RKO (cell line): ENCODE measurements at places on chromosomes 11 and 22.

- DNase-seq: no peak
Observed at GRCh38 chr11:117381481-117382387, 54.1 kb downstream of the CEP164 start.

- DNase-seq: no peak
Observed at GRCh38 chr11:102115557-102115956, 5.3 kb downstream of the YAP1 start.

DNA sequence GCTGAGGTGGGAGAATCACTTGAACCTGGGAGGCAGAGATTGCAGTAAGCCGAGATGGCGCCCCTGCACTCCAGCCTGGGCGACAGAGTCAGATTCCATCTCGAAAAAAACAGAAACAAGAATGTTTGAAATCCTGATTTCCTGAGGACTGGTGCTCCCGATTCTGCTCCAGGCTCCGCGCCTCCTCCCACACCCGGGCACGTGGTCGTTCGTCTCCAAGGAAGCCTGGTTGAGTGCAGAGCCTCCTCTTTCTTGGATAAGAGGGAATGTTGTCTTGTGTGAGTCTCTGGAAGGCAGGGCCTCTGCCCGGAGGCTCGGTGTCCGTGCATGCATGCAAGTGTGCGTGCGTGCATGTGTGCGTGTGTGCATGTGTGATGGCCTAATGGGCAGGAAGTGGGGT lies 30.1 kb downstream of the BRSK2 start:
- no peak for DNase-seq

DNA sequence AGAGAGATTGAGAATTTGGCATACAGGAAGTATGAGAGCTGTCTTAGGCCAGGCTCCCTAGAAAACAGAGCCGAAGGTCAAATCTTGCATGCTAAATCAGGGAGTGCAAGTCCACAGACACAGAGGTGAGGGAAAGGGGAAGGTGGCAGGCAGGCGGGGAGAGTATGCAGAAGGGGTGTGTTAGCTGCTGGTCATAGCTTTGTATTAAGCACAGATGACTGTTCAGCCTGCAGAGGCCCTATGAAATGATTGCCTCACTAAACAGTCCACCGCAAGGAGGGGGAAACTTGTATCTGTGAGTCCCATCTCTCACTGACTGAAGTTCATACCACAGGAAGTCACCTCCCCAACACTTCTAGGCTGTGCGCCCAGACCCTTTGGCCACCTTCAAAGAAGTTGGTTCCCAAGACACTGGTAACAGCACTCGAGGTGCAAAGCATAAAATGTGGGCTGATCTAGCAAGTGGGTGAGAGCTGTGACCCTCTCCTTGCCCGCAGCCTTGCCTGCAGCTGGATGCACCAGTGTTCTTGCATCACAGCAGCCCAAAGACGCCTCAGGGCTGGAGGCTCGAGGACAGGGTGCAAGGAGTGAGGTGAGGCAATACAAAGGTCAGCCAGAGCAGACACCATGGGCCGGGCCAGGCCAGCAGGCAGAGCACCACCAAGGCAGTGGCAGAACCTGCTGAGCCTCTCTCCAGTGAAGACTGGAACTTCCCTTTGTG lies 115.3 kb upstream of the TBCEL start:
- no peak for DNase-seq

- no peak for DNase-seq
Observed at GRCh38 chr11:40104941-40105550, 1354.4 kb downstream of the LRRC4C start.

- no peak for DNase-seq
Observed at GRCh38 chr11:89490981-89491690, at the start of gene NOX4. TSS of gene NOX4 (minus strand) at chr11:89491375. CDS start at chr11:89491246, 129 bp downstream.

DNA sequence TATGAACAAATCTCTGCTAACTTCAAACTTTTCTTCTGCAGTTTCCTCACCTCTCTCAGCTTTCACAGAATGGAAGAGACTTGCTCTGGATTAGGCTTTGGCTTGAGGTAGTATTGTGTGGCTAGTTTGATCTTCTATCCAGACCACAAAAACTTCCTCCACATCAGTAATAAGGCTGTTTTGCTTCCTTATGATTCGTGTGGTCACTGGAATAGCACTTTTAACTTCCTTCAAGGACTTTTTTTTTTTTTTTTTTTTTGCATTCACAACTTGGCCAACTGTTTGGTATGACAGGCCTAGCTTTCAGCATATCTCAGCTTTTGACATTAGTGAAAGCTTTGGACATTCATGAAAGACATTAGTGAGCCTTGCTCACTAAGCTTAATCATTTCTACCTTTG lies 47.5 kb upstream of the LRRC55 start:
- no peak for DNase-seq

DNA sequence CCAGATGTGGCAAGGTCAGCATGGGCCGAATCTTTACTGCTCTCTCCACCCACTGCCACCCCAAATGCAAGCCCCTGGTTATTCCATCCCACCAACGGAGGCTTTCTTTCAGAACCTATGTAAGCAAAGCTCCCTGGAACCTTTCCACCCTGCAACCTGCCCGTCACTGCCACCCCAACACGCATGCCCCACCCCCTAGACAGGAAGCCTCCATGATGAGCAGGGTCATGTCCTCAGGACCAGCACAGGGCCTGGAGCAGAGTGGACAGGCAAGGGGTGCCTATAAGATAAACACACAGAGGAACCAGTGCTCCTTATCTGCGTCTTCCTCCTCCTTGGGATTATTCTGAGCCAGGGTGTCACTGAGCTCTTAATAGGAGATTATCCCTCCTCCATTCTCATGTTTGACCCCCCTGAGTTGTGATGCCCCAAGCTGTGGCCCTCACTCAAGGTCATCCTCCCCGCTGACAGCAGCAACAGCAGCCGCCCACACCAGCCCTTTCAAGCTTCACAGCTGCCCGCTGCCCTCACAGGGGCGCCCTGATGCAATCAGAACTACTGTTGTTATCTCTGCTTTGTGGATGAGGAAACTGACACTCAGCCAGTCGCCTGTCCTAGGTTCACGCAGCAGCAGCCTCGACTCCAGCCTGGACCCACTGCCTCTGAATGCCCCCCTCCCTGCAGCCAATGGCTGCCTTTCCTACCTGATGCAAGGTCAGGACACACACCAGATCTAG lies 647.3 kb downstream of the TBC1D22A start:
- no peak for DNase-seq

GRCh38 chr11:126465573-126466188 lies 110.2 kb downstream of the ST3GAL4 start:
- DNase-seq: no peak

DNA sequence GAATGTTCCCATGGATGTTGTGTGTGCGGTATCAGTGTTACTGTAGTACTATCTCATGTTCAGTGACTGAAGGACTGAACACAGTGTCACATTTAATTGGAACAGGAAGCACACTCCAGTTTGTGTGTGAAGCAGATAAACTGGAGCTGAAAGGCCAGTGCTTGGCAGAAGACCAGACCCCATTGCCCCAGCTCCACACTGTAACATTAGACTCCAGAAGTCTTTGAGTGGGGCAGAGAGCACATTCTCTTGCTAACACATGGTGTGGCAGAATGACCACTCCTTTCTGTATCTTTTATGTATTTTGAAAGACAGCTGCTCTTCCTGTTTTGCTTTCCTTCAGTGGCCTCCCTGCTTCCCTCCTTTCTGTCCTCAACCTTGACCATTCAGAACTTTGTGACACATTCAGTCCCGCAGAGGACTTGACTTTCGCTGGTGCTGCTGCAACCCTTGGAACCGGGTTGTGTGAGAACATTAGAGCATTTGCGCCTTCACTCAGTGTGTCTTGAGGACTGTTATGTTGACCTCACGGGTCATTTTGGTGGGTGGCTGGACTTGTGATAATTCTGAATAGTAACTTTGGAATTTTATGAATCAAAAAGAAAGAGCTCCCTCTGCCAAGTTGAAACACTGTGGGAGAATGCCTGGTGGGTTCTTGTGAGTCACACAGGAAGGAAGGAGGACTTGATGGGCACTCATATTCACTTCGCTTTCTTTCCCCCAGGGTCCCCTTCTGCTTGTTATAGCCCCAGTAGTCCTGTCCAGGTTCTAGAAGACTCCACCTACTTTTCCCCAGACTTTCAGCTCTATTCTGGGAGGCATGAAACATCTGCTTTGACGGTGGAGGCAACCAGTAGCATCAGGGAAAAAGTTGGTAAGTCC lies 26.4 kb downstream of the AMOTL1 start:
- no peak for DNase-seq

DNA sequence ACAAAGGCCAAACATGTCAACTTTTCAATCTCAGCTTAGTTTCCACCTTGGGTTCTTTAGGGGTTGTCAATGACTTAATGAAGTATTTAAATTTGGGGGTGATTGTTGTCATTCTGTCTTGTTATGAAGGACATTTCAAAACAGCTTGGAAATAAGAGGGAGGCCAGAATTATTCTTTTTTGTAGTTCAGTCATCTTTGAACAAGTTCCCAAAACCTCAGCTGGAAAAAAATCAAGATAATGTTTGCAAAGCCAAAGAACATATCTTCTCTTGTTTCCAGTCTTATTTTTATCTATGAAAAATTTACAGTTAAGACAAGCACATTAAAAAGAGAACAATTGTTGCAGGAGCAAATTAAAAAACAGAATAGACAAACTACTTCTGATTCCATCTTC lies 612.8 kb downstream of the INSC start:
- DNase-seq: no peak

GRCh38 chr11:45927332-45927683 lies 4.9 kb downstream of the LARGE2 start:
- no peak for DNase-seq

GRCh38 chr11:48083421-48083820 lies 103.1 kb downstream of the PTPRJ start:
- DNase-seq: no peak

DNA sequence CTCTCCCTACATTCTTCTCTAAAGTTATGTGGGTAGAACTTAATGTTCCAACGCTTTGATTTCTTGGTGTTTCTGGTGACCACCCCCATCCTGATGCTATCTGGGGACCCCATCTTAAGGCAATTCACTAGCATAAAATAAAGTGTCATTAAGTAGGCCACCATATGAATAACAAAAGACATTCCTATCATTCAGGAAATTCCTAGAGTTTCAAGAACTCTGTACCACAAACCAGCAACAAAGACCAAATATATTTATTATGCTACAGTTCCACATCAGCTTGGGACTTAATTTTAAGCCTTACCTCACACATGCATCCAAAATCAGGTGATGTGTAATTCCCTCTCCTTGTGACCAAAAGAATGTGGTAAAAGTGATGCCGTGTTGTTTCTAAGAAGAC lies 254.6 kb upstream of the LRRC4C start:
- no peak for DNase-seq

- no peak for DNase-seq
Observed at GRCh38 chr11:133507185-133507584, 25.1 kb downstream of the OPCML start.

- DNase-seq: no peak
Observed at GRCh38 chr11:45800261-45800660, 4.7 kb upstream of the SLC35C1 start.

GRCh38 chr22:21946262-21946925 lies 6.3 kb downstream of the PPM1F start:
- no peak for DNase-seq

- no peak for DNase-seq
Observed at GRCh38 chr11:61914471-61915171, 2.7 kb downstream of the RAB3IL1 start.

GRCh38 chr22:48897645-48898370 lies 929.9 kb downstream of the BRD1 start:
- no peak for DNase-seq

DNA sequence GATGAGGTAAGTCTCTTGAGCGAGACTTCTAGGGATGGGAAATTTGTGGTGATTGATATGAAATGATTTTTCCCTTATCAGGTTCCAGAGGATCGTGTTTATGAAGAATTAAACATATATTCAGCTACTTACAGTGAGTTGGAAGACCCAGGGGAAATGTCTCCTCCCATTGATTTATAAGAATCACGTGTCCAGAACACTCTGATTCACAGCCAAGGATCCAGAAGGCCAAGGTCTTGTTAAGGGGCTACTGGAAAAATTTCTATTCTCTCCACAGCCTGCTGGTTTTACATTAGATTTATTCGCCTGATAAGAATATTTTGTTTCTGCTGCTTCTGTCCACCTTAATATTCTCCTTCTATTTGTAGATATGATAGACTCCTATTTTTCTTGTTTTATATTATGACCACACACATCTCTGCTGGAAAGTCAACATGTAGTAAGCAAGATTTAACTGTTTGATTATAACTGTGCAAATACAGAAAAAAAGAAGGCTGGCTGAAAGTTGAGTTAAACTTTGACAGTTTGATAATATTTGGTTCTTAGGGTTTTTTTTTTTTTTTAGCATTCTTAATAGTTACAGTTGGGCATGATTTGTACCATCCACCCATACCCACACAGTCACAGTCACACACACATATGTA lies 7.1 kb downstream of the MS4A2 start:
- no peak for DNase-seq

GRCh38 chr22:30893434-30894370 lies 74.9 kb downstream of the MORC2 start:
- DNase-seq: no peak

- peak; percentile 73 for DNase-seq
Observed at GRCh38 chr22:20418211-20418788, 19.3 kb downstream of the SCARF2 start.

GRCh38 chr11:35838071-35838470 lies 105.8 kb upstream of the LDLRAD3 start:
- DNase-seq: no peak

DNA sequence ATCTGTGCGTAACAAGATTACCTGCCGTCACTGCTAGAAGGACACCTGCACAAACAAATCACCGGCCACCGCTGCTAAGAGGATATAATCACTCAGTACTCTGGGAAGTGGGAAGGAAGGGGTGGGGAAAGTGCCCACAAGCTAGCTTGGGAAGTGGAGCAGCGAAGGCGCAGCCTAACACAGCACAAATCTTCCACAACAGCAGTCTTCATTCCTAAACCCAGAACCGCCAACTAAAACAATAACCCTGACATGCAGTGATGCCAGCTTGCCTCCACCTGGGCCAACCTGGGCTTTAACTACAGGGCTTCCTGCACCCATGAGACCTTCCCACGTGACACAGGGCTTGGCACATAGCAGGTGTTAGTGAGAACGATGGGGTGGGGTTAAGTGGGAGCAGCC lies 5.1 kb downstream of the DGCR2 start:
- no peak for DNase-seq
